ENCODE measurements at places on chromosomes 5 and 9.

GRCh38 chr9:5670079-5670478, 41.2 kb downstream of the RIC1 start:
- no peak for DNase-seq

DNA sequence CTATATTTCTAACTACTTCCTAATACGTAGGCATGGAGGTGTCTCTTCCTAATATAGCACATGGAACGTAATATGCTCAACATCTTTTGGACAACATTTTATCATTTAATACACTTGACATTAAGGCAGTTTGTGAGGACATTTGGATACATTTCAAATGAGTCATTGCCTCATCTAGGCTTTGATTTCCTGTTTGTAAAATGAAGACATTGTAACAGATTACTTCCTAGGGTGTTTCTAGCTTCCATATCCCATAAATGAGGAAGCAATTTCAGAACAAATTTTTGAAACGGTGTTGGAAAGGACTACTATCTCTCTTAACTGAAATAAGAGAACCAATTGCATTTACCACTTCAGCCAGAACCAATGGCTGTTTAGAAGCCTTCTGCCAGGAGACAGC, 38.7 kb downstream of the SLC28A3 start:
- no peak for DNase-seq

DNA sequence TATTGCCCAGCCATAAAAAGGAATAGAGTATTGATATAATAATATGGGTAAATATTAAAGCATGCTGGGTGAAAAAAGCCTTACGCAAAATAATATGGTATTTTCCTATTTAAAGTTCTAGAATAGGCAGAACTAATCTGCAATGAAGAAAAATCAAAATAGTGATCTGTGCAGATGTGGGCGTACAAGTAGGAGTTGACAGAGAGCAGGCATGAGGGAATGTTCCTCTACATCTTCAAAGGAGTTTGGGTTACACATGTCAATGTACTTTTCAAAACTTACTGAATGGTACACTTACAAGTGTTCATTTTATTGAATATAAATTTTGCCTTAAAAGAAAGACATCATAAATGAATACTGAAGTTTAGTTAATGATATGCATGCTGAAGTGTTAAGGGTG, 33.0 kb upstream of the ZBED3 start:
- no peak for DNase-seq

GRCh38 chr5:102875721-102876123, 120.6 kb downstream of the PAM start:
- DNase-seq, result no peak

- no peak for DNase-seq
These were observed 108.5 kb downstream of the PSAT1 start for GRCh38 chr9:78405461-78405860.

DNA sequence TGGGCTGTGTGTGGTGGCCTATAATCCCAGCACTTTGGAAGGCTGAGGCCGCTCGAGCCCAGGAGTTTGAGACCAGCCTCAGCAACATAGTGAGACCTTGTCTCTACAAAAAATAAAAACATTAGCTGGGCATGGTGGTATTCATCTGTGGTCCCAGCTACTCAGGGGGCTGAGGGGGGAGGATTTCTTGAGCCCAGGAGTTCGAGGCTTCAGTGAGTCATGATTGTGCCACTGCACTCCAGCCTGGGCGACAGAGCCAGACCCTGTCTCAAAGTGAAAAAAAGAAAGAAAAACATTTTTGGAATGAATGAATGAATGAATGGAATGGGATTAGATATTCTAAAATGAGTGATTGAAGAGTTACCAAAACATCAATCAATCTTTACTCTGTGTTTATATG, 85.8 kb downstream of the FGF1 start:
- DNase-seq, result no peak

DNA sequence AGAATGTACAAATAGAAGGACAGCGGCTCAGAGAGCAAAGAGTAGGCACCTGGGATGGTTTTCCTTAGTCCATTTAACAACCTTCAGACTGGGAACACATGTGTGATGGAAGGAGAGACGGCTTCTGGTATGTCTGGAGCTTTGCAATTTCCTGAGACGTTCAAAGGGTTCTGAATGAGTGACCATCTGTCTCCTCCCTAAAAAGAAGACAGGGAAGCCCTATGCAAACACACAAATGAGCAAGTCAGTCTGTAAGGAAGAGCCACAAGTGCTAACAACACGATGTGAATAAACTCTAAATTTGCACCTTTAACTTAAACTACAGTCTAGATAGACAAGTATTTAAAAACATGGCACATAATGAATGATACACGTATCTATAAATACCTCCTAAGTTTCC, 391.0 kb downstream of the ICE1 start:
- DNase-seq, result no peak

GRCh38 chr9:134967547-134967930, 49.8 kb upstream of the FCN1 start:
- DNase-seq, result no peak

DNA sequence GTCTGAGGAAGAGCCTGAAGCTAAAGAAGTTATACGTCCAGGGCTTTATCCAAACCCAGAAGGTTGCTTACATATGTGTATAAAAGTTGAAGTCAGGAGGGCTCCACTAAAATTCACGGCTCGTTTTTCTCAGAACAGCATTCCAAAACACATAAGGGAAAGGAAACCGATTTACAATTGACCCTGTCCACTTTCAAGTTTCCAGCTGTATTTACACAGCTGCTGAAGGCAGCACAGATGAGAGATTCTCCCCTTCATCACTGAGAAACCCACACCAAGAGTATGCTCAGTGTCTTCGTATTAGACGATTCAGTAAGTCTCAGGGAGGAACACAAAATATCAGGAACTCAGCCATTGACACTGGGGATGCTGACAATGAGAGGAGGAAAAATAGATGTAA, 5.9 kb upstream of the NREP start:
- no peak for DNase-seq

Data from urothelium cell line (cell line).